ENCODE measurements at places on chromosomes 1 and 21. TPM values are rescaled to one million over a fixed set of nuclear protein-coding genes. Genes with fewer than 3 reads are reported as not detected.

Gene AMY2A
- total RNA-seq: not detected

Gene CDK11B
- total RNA-seq: 9.6 TPM

Gene PUM1
- total RNA-seq: 81.8 TPM

Gene BTG2
- 68.8 TPM for total RNA-seq

Gene SLC25A34
- 0.49 TPM for total RNA-seq

Gene BPNT1
- total RNA-seq: 11.3 TPM

Gene PADI3
- total RNA-seq: 15.8 TPM

- DNase-seq: no peak
Measured at GRCh38 chr1:48718705-48719104, 58.0 kb downstream of the BEND5 start.

- DNase-seq: no peak
Measured at GRCh38 chr21:34358866-34359265, 4.9 kb upstream of the KCNE2 start.

DNA sequence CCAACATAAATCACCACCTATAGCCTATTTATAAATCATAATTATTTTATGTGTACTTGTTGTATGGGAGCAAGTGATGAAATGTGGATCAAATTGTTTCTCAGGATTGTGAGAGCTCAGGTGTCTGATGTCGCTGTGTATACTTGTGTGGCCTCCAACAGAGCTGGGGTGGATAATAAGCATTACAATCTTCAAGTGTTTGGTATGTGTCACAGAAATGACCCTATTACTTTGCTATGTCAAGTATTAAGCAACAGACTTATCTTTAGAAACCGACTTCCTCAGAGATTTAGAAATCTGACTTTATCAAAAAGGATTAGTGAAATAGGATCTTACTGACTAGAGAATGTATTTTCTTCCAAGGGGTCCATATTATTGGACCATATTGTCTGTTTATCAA, 280.9 kb downstream of the TPR start:
- no peak for DNase-seq

DNA sequence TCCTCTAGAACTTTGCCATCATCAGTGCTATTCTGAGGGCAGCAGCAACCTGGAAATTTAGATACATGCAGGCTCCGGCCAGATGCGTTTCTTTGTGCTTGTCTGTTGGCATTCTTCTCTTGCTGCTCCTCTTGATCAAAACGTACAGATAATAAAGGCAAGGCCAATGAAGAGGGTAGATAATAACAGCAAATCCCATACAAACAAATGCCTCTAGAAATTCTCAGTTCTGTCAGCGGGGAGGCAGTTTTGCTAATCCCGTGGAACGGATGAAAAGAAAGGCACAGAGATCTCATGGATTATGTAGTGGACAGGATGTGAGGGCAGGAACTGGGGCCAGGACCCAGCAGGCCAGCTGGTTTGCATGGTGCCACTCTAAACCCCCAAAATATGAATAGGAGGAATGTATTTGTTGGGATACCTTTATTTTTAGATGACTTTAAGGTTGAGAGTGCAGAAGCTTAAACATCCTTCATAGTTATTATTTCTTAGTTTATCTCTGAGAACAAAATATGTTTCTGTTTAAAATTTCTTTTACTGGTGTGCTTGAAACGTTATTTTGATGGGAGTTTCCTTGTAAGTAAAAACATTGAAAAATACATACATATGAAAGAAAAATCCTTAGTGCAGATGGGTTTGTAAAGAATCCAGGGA, 1.5 kb downstream of the ITSN1 start:
- DNase-seq: no peak

DNA sequence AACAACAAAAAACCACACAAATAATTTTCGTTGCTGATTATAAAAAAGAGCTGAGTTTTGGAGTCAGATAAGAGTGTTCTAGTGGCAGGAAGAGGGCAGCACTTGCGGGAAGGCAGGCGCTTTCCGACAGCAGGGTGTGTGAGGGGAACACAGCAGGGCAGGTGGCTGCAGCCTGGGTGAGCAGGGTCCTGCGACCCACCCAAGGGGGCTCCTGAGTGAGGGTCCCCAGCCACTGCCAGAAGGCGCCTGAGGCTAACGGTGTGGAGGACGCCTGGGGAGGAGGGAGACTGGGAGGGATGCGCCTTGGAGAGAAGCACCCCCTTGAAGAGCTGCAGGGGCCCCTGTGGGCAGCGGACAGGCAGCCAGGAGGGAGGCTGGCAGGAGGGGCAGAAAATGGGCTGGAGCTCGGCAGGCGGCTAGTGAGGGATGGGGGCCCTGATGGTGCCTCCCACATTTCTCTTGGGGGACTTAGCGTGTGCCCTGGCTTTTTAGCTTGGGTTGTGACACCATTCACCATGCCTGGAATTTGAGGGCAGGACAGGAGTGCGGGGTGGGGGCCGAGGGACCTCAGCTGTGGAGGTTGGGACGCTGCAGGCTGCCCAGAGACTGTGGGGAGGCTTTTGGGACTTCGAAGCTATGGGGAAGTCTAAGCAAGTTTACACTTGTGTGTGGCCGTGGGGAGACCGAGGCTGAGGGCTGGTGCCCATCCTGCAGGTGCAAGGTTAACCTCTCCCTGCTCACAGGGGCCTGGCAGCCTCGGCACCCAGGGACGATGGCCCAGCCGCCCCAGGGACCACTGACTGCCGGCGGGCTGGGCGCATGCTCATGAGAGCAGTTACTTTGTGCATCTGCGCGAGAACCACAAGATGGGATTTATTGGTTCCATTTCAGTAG, 111.4 kb downstream of the SIK1 start:
- DNase-seq: no peak

DNA sequence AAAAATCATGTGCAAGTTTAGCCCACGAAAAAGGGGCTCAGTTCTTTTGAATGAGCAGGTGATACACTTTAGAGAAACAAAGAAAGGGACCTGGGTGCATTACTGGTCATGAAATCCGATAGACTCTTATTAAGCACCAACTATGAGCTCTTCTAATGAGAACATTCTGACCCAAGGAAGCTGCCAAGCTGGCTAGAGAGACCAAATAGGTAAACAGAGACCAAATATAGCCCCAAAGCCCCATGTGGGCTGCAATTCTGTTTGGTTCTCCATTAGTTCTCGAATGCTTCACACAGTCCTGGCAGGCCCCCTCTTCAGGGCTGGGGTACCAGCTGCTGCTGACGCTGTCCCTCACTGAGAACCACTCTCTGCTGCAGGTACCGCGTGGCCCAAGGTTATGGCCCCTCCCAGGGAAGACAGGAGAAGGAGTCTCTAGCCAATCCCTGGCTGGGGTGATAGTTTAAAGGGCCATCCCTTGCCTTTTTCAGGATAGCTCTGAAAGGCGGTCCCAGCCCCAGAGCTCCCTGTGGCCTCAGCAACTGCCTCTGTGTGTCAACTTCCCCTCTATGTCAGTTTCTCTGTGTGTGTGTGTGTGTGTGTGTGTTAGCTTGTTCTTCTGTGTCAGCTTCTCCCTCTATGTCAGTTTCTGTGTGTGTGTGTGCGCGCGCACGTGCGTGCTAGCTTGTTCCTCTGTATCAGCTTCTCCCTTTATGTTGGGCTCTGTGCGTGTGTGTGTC, 7.1 kb upstream of the UBXN10 start:
- DNase-seq: no peak

DNA sequence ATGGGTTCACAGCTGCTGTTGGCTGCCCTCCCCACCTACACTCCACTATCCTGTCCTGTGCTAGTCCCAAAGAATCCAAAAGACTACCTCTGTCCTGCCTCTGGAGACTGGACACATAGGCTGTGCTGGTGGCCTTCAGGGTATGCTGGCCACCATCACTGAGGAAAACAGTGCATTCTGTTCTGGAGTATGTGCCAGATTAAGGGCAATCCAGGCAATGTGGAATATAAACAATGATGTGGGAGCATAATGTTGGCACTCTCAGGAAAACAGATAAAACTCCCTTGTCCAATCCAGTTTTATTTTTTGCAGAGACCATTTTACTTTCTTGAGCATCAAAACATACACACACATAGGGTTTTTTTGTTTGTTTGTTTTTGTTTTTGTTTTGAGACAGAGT, 94.3 kb downstream of the GLUL start:
- DNase-seq: no peak

DNA sequence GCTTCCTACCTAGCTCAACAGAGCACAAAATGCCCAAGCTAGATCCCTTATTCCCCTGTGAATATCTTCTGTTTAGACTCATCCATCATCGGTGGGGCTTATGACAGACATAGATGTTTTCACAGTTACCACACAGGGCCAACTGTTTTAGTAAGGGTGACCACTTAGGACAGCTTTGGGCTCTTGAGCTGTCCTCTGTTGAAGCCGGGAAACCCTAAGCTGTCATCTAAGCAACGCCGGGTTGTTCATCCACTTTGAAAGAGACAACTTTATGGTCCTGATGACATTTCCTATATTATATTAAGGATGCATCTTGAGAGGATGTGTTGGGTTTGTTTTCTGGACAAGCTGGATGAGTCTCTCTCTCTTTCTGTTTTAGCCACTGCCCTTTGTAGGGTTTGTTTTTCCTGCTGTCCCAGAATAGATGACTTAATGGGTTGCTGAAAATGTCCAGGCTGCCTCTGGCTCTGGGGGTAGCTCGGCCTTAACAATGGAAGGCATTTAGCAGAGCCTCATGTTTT, 110.5 kb upstream of the UBE2U start:
- no peak for DNase-seq

- DNase-seq: no peak
Measured at GRCh38 chr1:152162792-152163463, 3.9 kb upstream of the RPTN start.

- no peak for DNase-seq
Measured at GRCh38 chr1:83090195-83090594, 908.7 kb downstream of the TTLL7 start.

GRCh38 chr1:39960431-39960958, 5.5 kb downstream of the MFSD2A start:
- DNase-seq: no peak

- DNase-seq: peak; percentile 54
Measured at GRCh38 chr1:227315629-227316346, 2.5 kb downstream of the CDC42BPA start.

All from skin of body (tissue), 3 donors.